ENCODE measurements at places on chromosomes 16 and 17. TPM values are rescaled to one million over a fixed set of nuclear protein-coding genes. Genes with fewer than 3 reads are reported as not detected.

- DNase-seq: no peak
Observed at GRCh38 chr17:53807286-53807685, 15.4 kb upstream of the KIF2B start.

DNA sequence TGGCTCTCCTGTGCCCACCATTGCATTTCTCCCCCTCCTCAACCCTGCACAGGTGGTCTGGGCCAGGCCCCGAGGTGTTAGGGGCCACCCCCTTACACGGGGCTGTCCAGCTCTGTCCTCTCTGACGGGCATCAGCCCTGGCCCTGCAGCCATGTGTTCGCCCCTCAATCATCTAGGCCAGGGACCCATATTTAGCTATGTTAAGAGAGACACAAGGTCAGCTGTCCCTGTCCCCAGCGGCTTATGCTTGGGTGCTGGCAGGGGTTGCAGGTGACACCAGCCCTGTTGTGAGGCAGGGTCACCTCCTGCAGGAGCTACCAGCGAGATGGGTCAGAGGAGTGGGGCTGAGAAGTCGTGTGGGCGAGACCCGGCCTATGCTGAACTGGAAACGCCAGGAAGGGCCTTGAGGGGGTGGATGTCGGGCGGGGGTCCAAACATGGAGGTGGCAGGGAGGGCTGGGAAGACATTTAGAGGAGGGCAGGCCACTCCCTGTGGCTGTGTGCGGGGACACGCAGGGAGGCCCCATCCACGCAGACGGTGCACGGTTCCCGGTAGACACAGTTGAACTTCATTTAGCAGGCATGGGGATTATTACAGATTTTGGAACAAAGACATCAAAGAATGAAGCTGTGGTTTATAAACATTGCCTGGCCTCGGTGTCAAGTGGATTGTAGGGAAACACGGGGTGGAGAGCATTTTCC lies 133.2 kb upstream of the CHMP6 start:
- no peak for DNase-seq

OR3A2 gene
- 0.15 TPM for total RNA-seq

DNA sequence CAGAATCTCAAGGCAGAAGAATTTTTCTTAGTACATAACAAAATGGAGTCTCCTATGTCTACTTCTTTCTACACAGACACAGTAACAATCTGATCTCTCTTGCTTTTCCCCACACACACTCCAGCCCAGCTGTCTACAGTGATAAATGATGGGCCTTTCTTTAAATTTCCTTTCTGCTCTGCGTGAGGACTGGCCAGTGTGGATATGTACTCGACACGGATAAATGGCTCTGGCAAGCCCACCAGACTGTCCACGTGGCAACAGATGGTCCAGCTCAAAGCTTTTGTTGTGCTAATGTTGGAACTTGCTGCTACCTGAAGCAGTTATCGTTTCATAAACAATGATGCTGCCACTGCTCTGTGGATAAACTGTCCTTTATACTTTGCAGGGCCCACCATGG lies 410.7 kb downstream of the TMEM114 start:
- DNase-seq: no peak

GRCh38 chr17:40170325-40170724 lies 6.9 kb upstream of the RAPGEFL1 start:
- no peak for DNase-seq

C17orf107 gene
- 2.3 TPM for total RNA-seq

- no peak for DNase-seq
Observed at GRCh38 chr16:71254832-71255525, 24.5 kb upstream of the HYDIN start.

EPN3 gene
- 0.24 TPM for total RNA-seq

NUPR1 gene
- total RNA-seq: 0.03 TPM

TP53TG3 gene
- not detected for total RNA-seq

DNA sequence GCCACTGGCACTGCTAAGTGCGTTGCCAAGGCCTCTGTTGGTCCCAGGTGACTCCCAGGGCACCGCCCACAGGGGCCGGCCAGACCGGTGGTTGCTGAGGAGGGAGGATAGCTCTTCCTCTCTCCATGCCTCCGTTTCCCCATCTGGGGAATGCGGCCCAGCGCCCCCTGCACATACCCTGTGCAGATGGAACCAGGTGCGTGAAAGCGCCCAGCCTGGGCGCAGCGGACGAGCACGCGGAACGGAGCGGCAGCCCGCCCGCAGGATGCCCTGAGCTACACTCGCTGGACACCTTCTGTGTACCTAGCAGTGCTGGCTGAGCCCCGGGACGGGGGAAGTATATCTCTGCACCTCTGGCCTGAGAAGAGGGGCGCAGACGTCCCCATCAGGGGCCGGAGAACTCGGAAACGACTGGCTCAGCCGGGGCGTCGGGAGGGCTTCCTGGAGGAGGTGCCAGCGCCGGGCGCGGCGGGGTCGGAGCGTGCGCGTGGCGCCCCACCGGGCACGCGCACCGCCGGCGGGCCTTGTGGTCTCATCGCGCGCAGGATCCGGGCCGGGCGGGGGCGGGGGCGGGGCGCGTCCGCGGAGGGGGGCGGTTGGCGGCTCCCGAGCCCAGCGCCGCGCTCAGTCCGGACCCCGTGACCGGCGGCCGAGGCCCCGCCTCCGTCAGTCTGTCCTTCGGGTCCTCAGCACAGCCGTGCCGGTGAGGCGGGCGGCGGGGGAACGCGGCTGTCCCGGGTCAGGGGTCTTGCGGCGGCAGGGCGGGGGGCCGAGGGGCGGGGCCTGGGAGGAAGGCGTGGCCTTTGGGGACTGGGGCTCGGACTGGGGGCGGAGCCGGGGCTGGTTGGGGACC lies at the start of the genes CCDC78 and HAGHL:
TSS of gene CCDC78 (minus strand) at position 6 of the 853 bp plus-strand sequence. CDS start 76 bp downstream, outside the sequence.
TSS of gene HAGHL (plus strand) at position 669 of the 853 bp plus-strand sequence. CDS start 404 bp downstream, outside the sequence.
- peak; percentile 86 for DNase-seq

GRCh38 chr16:55625843-55626242 lies 29.9 kb upstream of the SLC6A2 start:
- no peak for DNase-seq

Measured in neural progenitor cell (in vitro differentiated cells).